ENCODE measurements at places on chromosomes 3 and 15.
A peak's percentile ranks its signal among the peaks of the same experiment; 100 is the strongest.

GRCh38 chr15:101488300-101489164 is 975 bp downstream of the PCSK6 start:
- DNase-seq, result no peak

- no peak for DNase-seq
Observed at GRCh38 chr3:138331143-138331894, 1.7 kb upstream of the NME9 start.

DNA sequence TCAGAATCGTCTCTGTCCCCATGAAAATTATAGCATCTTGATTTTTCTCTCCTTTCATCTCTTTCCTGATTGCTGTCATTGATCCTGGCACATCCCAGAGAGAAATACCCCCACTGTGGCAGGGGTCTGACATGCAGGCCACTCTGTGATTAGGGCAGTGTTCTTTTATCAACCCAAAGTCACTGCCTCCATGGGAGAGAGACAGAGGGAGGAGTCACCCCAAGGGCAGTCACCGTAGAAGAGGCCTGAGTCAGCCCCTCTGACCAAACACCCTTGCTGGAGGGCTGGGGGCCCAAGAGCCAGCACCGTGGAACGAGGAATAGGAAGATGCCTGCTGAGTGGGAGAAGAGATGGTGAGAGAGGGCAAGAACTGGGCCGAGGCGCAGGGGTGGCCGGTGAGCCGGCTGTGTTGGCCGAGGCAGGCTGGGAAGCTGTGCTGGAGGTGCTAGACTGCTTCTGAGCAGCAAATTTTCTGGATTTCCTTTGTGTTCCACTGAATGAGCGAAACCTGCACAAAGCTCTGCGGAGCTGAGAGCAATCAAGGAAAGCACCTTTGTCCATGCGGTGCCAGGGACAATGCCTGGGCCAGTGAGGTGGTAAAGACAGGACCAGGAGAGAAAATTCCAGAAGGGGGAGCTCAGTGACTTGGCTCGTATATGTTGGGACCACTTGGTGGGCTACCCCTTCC is 103.8 kb downstream of the ADCY5 start:
- DNase-seq, result no peak

- peak; percentile 11 for DNase-seq
Observed at GRCh38 chr3:52636673-52637072, 49.0 kb downstream of the PBRM1 start.

Measured in GM04503 (cell line).